ENCODE measurements at places on chromosomes 3 and 15. TPM values are rescaled to one million over a fixed set of nuclear protein-coding genes. Genes with fewer than 3 reads are reported as not detected.

The CPA3 gene
- not detected for polyA plus RNA-seq

The CFAP20DC gene
- polyA plus RNA-seq: not detected

The RTP4 gene
- polyA plus RNA-seq: not detected

The TJP1 gene
- 6.2 TPM for polyA plus RNA-seq

The NME9 gene
- 17.4 TPM for polyA plus RNA-seq

The MAGI1 gene
- 44.7 TPM for polyA plus RNA-seq

The LYSMD2 gene
- polyA plus RNA-seq: 8.3 TPM
